HepG2 (cell line): ENCODE measurements at places on chromosomes 4 and X. TPM values are rescaled to one million over a fixed set of nuclear protein-coding genes. Genes with fewer than 3 reads are reported as not detected.

The HELT gene
- total RNA-seq, result not detected in 2 replicates

DNA sequence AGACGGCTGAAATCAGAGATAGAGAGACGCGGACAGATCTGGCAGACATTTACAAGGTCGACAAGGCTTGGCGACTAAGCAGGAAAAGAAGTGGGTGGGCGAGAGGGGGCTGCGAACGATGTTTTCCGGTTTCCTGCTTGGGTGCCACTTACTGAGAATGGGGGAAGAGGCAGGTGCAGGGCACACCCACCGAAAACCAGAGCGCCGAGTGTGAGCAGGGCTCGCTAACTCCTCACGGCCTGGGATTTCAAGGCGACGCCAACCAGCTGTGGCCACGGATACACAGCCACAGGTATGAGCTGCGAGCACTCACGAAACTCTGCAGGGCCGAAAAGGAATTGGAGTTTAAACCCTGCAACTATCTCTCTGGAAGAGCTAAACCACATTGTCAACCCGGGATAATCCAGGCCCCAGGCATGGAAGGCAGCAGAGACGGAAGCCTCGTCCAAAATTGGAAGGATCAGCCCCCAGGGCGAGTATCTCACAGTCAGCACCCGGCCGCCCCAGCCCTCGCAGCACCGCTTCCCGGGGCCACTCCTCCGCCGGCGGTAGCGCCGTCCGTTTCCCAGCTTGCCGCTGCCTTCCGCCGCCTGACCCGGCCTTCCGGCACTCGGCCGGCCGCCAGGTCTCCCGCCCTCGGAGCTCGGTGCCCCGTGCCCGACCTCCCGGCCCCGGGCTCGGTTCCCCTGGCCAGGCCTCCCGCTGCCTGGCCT lies 778 bp downstream of the CASP3 start:
- DNase-seq, result peak; percentile 34

- no peak for DNase-seq
Measured at GRCh38 chrX:102745857-102746584, 25.5 kb downstream of the GPRASP3 start.

The ARHGEF6 gene
- not detected in 2 replicates for total RNA-seq

The VCX3B gene
- total RNA-seq, result not detected in 2 replicates

The GRXCR1 gene
- total RNA-seq, result not detected in 2 replicates

GRCh38 chr4:109671350-109671749 lies 31.9 kb downstream of the CASP6 start:
- DNase-seq, result no peak

GRCh38 chrX:43592597-43592996 lies 63.5 kb upstream of the MAOA start:
- no peak for DNase-seq

GRCh38 chr4:23876418-23877089 lies 13.3 kb downstream of the PPARGC1A start:
- no peak for DNase-seq

The TRAM1L1 gene
- total RNA-seq, result 0.36 and 0.44 TPM in 2 replicates

- DNase-seq, result no peak
Measured at GRCh38 chrX:71118985-71119535, 664 bp downstream of the MED12 start.
